Vagina (tissue), 2 donors: ENCODE measurements at places on chromosomes 7 and 10.

DNA sequence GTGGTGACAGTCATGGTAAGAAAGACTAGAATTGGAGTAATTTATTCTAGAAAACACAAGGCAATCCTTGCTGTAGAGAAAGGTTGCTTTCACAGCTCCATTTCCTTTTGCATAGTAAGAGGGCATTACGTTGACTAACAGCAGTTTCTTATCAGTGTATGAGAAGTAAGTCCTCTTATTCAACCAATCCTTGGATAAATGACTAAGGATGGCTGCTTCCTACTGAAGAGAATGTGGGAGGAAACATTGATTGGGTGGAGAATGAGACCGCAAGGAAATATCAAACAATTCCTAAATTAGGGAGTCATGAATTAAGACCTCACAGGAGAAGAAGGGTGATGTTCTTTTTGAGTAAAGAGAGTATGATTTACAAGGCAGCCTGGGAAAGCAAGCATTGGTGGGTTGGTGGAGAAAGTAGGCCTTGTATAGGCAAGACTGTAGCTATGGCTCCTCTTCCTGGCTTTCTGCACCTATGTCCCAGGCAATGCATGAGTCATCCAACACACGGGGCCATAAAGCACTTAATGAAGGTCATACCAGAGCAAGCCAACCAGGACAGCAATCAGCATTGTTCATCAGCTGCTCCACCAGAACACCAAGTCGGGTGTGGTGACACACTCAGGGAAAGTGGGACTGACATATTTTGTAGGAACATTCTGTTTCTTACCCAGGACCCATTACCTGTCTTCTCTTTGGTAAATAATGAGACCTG is 5.6 kb downstream of the MGAM start:
- H3K27ac ChIP-seq, result no peak overlapping the region
- no peaks in the 10 kb centered on the region for H3K36me3 ChIP-seq
- no peaks in the 10 kb centered on the region for H3K4me1 ChIP-seq
- H3K4me3 ChIP-seq, result no peak overlapping the region
- no peaks in the 10 kb centered on the region for H3K27me3 ChIP-seq
- no peak for DNase-seq

DNA sequence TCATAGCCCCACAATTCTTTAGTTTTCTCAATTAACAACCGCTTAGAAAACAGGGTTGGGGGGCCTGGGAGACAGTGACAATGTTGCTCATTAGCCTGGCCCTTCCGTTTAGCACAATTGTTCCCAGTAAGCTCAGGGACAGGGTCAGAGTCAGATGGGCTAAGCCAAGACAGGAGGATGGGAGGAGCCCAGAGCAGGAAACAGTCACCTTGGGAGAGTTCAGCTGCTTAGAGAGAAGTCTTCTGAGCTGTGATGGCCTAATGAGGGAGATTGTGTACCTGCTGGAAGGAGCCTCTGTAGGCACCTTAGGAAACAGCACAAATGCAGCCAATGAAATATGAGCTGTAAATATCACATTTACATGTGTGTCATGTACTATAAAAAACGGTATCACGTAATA is 35.9 kb downstream of the SVOPL start:
- no peaks in the 10 kb centered on the region for H3K36me3 ChIP-seq
- no peak overlapping the region for H3K4me3 ChIP-seq
- peaks cover 10% of the 10 kb centered on the region for H3K4me1 ChIP-seq
- no peaks in the 10 kb centered on the region for H3K27me3 ChIP-seq

DNA sequence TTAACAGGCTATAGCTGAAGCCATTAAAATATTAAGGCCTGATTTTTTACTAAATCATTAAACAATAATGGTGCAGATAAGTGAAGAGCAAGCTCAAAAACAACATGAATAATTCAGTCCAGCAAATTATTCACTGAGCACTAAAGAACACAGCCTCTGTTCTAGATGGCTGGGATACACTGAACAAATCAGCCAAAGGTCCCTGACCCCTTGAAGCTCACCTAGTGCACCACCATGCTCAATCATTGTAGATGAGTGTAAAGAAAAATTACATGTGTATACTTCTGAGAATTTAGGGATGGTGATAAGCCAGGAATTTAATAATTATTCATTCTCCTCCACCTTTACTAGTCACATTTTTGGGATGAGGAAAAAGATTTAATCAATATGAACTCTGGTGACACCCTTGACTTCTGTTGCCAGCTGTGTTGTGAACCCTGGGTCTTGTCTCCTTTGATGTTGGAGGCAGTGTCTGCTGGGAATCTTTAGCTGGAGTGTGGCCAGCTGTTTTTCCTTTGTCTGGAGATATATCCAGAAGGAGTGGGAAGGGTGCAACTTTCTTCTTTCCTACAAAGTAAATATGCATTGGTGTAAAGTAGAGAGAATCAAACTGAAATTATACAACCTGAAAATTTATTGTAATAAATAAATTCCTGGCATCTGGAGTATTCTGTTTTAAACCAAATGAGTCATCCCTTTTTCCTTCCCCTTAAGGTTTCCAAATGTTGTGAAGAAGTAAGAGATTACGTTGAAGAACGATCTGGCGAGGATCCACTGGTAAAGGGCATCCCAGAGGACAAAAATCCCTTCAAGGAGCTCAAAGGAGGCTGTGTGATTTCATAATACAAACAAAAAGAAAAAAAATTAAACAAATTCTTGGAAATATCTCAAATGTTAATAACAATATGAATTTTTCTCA is 4.0 kb downstream of the GNGT1 start:
- no peak overlapping the region for H3K27ac ChIP-seq
- peaks cover 4% of the 10 kb centered on the region for H3K4me1 ChIP-seq
- H3K36me3 ChIP-seq, result no peaks in the 10 kb centered on the region
- no peaks in the 10 kb centered on the region for H3K27me3 ChIP-seq
- no peak for DNase-seq

- H3K27ac ChIP-seq, result no peak overlapping the region
- no peaks in the 10 kb centered on the region for H3K36me3 ChIP-seq
- H3K27me3 ChIP-seq, result no peaks in the 10 kb centered on the region
- no peak overlapping the region for H3K4me3 ChIP-seq
These were observed 220.5 kb upstream of the SEMA3D start for GRCh38 chr7:85407391-85407790.

DNA sequence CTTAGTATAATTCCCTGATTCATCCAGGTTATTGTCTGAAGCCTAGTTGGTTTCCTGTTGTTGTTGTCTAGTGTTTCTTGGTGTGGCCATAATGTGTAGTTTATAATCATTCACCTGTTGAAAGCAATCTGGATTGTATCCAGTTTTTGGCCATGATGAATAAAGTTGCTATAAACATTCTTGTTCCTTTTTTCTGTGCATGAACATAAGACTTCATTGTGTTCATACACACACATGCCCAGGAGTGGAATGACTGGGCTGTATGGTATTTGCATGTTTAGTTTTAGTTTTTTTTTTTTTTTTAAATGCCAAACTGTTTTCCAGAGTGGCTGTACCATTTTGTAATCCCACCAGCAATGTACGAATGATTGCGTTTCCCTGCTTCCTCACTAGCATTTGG is 349.8 kb downstream of the SDK1 start:
- no peaks in the 10 kb centered on the region for H3K4me1 ChIP-seq
- no peaks in the 10 kb centered on the region for H3K27me3 ChIP-seq
- no peak for DNase-seq

DNA sequence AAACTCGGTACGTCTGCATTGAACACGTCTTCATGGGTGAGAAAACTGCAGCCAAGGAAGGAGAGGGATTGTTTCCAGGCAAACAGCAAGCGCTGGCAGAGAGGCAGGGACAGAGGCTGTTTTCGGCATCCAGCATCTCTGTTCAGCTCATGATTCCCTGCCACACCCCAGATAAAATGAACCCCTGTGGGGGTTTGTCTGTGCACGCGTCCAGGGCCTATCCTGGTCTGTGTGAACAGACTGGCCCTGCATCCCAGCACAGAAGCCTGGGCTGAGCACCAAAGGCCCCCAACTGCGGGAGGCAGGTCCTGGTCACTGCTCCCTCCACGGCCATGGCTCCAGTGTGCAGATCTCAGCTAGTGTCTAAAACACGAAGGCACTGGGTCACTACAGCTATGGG is 83.3 kb upstream of the FAM20C start:
- H3K36me3 ChIP-seq, result no peaks in the 10 kb centered on the region
- no peak overlapping the region for H3K4me3 ChIP-seq
- H3K4me1 ChIP-seq, result no peaks in the 10 kb centered on the region

GRCh38 chr7:101940830-101941229 is 123.4 kb downstream of the CUX1 start:
- no peaks in the 10 kb centered on the region for H3K36me3 ChIP-seq
- peaks cover 67% of the 10 kb centered on the region for H3K4me1 ChIP-seq
- no peak overlapping the region for H3K4me3 ChIP-seq
- no peak for DNase-seq
- H3K27ac ChIP-seq, result peak overlapping the region; percentile 73

DNA sequence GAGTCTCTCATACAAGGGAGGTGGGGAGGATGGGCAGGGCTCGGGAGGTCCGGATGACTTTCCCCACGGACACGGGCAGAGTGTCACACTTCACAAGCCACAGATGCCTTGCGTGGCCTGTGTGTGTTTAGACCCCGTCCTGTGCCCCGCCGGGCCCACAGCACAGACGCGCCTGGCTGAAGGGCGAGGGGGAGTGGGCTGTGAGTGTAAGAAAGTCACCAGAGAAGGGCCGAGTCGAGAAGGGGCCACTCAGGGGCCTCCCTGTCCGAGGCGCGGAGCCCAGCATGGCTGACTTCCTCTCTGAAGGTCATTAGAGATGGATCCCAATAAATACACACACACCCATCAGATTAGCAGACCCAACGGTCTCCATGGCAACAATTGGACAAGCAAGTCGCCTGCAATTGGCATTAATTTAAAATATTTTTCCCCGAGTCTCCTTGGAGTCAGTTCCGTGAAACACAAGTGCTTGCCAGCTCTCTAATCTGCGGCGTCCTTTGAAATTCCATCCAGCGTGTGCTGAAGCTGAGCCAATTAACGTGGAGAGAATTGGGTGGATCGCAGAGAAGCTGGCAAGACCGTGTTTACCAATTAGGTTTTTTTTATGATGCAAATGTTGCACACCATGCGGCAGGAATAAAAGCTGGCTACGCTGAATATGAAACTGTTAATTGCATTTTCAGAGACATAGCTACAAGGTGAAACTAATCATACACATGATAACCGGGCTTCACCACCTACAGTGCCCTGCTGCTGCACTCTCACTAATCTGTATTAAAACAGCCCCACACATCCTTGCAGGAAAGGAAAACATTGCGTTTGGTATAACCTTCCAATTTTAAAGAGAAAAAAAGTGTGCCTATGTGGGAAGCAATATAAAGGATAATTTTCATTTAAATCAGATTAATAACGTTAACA is 571.2 kb downstream of the PTPRN2 start:
- no peaks in the 10 kb centered on the region for H3K27me3 ChIP-seq
- H3K27ac ChIP-seq, result no peak overlapping the region
- DNase-seq, result no peak
- H3K36me3 ChIP-seq, result no peaks in the 10 kb centered on the region
- peak overlapping the region; percentile 34 for H3K4me3 ChIP-seq

- no peak overlapping the region for H3K27ac ChIP-seq
- H3K36me3 ChIP-seq, result no peaks in the 10 kb centered on the region
- no peaks in the 10 kb centered on the region for H3K27me3 ChIP-seq
- no peak overlapping the region for H3K4me3 ChIP-seq
- peak; percentile 82 for DNase-seq
These were observed 131.1 kb downstream of the ADARB2 start for GRCh38 chr10:1605999-1606940.

GRCh38 chr10:118844731-118845521 is 90.2 kb upstream of the CACUL1 start:
- H3K27me3 ChIP-seq, result no peaks in the 10 kb centered on the region
- H3K36me3 ChIP-seq, result no peaks in the 10 kb centered on the region
- no peak for DNase-seq
- H3K4me1 ChIP-seq, result peaks cover 6% of the 10 kb centered on the region
- no peak overlapping the region for H3K27ac ChIP-seq

GRCh38 chr10:117536866-117537435 is 5.6 kb upstream of the EMX2 start:
- no peak for DNase-seq
- peaks cover 45% of the 10 kb centered on the region for H3K4me1 ChIP-seq
- H3K27me3 ChIP-seq, result peaks cover 6% of the 10 kb centered on the region
- H3K27ac ChIP-seq, result peak overlapping the region; percentile 66
- H3K4me3 ChIP-seq, result no peak overlapping the region

- no peaks in the 10 kb centered on the region for H3K36me3 ChIP-seq
- no peak overlapping the region for H3K4me3 ChIP-seq
- peaks cover 8% of the 10 kb centered on the region for H3K4me1 ChIP-seq
- H3K27ac ChIP-seq, result no peak overlapping the region
- no peaks in the 10 kb centered on the region for H3K27me3 ChIP-seq
These were observed 24.7 kb upstream of the GRID1 start for GRCh38 chr10:86391236-86391840.

DNA sequence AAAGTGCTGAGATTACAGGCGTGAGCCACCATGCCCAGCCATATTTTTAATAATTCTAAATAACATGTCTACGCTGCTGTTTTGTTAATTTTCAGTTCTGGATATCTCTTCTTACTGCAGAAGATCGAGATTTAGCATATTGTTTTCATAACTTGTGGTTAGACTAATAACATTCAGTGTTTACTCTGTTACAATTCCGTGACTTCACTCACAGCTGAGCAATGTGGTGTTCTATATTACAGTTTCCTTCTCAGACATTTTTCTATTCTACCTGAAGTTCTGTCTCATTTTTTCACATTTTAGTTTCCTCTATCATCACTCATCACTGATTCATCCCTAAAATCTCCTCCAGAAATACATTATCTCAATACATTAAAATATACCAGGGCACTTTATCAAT is 10.9 kb downstream of the RNF32 start:
- H3K4me1 ChIP-seq, result no peaks in the 10 kb centered on the region
- no peak overlapping the region for H3K4me3 ChIP-seq
- DNase-seq, result no peak
- no peaks in the 10 kb centered on the region for H3K36me3 ChIP-seq
- H3K27me3 ChIP-seq, result no peaks in the 10 kb centered on the region
- no peak overlapping the region for H3K27ac ChIP-seq

DNA sequence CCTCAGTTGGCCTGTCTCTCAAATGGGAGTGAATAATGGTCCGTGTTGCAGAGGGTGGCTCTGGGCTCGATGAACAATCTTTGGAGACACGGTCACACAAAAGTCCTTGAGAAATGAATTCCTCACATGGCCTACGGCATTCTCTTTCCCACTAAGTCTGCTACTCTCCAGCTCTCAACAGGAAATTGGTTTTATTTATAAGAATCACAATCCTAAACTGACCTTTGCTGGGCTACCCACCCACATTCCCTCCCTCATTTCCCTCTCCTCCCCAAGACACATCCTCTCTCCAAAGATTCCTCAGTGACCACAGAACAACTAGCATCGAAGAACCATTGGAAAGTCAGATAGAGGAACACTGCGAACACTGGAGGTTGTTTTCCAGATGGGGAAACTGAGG is 4.7 kb downstream of the AFAP1L2 start:
- H3K27me3 ChIP-seq, result no peaks in the 10 kb centered on the region
- DNase-seq, result no peak
- no peaks in the 10 kb centered on the region for H3K36me3 ChIP-seq
- peak overlapping the region; percentile 91 for H3K27ac ChIP-seq
- H3K4me3 ChIP-seq, result no peak overlapping the region

DNA sequence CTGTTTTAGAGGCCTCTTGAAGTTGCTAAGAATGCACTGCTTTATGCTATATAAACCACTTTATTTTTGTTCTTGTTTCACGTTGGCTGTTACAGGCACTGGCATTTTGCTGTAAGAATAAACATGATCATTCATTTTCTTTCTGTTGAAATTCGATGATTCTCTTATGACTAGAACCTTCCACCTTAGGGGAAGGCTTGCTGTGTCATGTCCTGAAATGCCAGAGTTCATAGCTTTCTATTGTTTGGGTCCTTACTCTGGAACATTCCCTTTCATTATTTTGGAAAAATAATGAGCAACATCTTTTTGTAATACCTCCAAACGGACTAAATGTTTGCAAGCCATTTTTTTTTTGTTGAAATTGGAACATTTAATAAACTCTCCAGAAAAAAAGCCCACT is 495.1 kb upstream of the POT1 start:
- no peaks in the 10 kb centered on the region for H3K27me3 ChIP-seq
- no peak overlapping the region for H3K4me3 ChIP-seq
- no peaks in the 10 kb centered on the region for H3K36me3 ChIP-seq
- H3K4me1 ChIP-seq, result no peaks in the 10 kb centered on the region
- no peak overlapping the region for H3K27ac ChIP-seq
